T-helper 2 cell treated with Interferon-gamma antibody and Interleukin-4, amounts not matched to agents 100 ng/mL and 5 ng/mL, for 36 hours (primary cell): ENCODE measurements at places on chromosomes 6 and 20. TPM values are rescaled to one million over a fixed set of nuclear protein-coding genes. Genes with fewer than 3 reads are reported as not detected.

The FERMT1 gene
- total RNA-seq = 0.45 and 0.75 TPM in 2 replicates

The POU5F1 gene
- not detected in 2 replicates for total RNA-seq

The EFCAB8 gene
- 0.50 and 0.68 TPM in 2 replicates for total RNA-seq

The EYA2 gene
- total RNA-seq = 0.11 TPM in 1 of 2 replicates, not detected in the other

The FBXO5 gene
- total RNA-seq = 60.7 and 64.3 TPM in 2 replicates

The ULBP3 gene
- 0.98 and 1.0 TPM in 2 replicates for total RNA-seq

The SEMG1 gene
- not detected in 2 replicates for total RNA-seq

The MCM9 gene
- 18.3 and 18.8 TPM in 2 replicates for total RNA-seq

The KCNK16 gene
- not detected in 2 replicates for total RNA-seq

The PRICKLE4 gene
- not detected in 2 replicates for total RNA-seq

The SLC22A3 gene
- total RNA-seq = not detected in 2 replicates

The TCP11 gene
- not detected in 2 replicates for total RNA-seq

The JPH2 gene
- total RNA-seq = not detected in 2 replicates

The C6orf163 gene
- 1.3 and 2.2 TPM in 2 replicates for total RNA-seq

The BTNL2 gene
- not detected in 2 replicates for total RNA-seq

The RIPPLY2 gene
- total RNA-seq = not detected in 2 replicates

The TP53TG5 gene
- 0.09 and 0.11 TPM in 2 replicates for total RNA-seq

The GABRR1 gene
- total RNA-seq = not detected in 2 replicates

The CCR6 gene
- total RNA-seq = not detected in 2 replicates

The CPXM1 gene
- total RNA-seq = 0.39 and 0.45 TPM in 2 replicates

The TRIM31 gene
- not detected in 2 replicates for total RNA-seq

The SMOC2 gene
- total RNA-seq = not detected in 2 replicates

The C6orf15 gene
- not detected in 2 replicates for total RNA-seq

The PCNA gene
- total RNA-seq = 483 and 497 TPM in 2 replicates

The VPS52 gene
- total RNA-seq = 65.8 and 68.3 TPM in 2 replicates

The SNX14 gene
- total RNA-seq = 56.5 and 56.8 TPM in 2 replicates

The ITPR3 gene
- total RNA-seq = 48.0 and 48.9 TPM in 2 replicates

The RIMS1 gene
- total RNA-seq = not detected in 2 replicates

The COL12A1 gene
- not detected in 2 replicates for total RNA-seq

The ZSCAN9 gene
- total RNA-seq = 6.1 and 6.5 TPM in 2 replicates

The HEY2 gene
- total RNA-seq = not detected in 2 replicates

The HELZ2 gene
- total RNA-seq = 46.4 and 47.7 TPM in 2 replicates

The SOX18 gene
- 0.68 and 0.75 TPM in 2 replicates for total RNA-seq

The TFAP2C gene
- total RNA-seq = not detected in 2 replicates

The ID4 gene
- not detected in 2 replicates for total RNA-seq

The GNAS-AS1 gene
- 1.4 and 1.7 TPM in 2 replicates for total RNA-seq

The TRIM15 gene
- total RNA-seq = 0.25 TPM in 1 of 2 replicates, not detected in the other

The RFX6 gene
- total RNA-seq = not detected in 2 replicates

The SLC22A1 gene
- 0.57 and 0.70 TPM in 2 replicates for total RNA-seq

The MUCL3 gene
- total RNA-seq = not detected in 2 replicates

The COL19A1 gene
- 0.09 and 0.14 TPM in 2 replicates for total RNA-seq

The CYP39A1 gene
- total RNA-seq = not detected in 2 replicates

The GPR63 gene
- 3.9 and 4.2 TPM in 2 replicates for total RNA-seq

The PSORS1C1 gene
- total RNA-seq = not detected in 2 replicates

The GSTA1 gene
- total RNA-seq = not detected in 2 replicates

The GPX5 gene
- not detected in 2 replicates for total RNA-seq

The SLC17A2 gene
- total RNA-seq = not detected in 2 replicates

The MPIG6B gene
- total RNA-seq = not detected in 2 replicates

The ZGPAT gene
- 41.6 and 44.2 TPM in 2 replicates for total RNA-seq

The KHDC1L gene
- 0.32 TPM in 1 of 2 replicates, not detected in the other for total RNA-seq

The EYS gene
- total RNA-seq = not detected in 2 replicates

The C20orf202 gene
- total RNA-seq = 0.11 TPM in 1 of 2 replicates, not detected in the other

The GUCA1A gene
- total RNA-seq = 0.11 TPM in 1 of 2 replicates, not detected in the other

The RAET1G gene
- not detected in 2 replicates for total RNA-seq
